ENCODE measurements at places on chromosomes 12 and 14.

GRCh38 chr12:102618197-102618877 is 138.0 kb upstream of the IGF1 start:
- no peak for DNase-seq

DNA sequence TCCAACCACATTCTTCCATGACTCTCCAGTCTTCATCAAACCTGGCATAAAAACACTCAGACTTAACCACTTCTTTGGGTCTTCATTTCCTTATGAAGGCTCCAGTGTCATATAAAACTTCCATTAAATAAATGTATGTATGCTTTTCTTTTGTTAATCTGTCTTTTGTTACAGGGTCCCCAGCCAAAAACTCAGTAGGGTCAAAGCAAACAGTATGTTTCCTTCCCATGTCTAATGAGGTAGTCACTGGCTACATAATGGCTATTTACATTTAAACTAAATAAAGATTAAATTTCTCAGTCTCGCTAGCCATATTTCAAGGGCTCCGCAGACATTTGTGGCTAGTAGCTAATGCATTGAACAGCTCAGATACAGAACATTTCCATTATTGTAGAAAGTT is 40.1 kb upstream of the STAB2 start:
- DNase-seq, result no peak

- DNase-seq, result no peak
These were observed 173.0 kb upstream of the G2E3 start for GRCh38 chr14:30385925-30386324.

DNA sequence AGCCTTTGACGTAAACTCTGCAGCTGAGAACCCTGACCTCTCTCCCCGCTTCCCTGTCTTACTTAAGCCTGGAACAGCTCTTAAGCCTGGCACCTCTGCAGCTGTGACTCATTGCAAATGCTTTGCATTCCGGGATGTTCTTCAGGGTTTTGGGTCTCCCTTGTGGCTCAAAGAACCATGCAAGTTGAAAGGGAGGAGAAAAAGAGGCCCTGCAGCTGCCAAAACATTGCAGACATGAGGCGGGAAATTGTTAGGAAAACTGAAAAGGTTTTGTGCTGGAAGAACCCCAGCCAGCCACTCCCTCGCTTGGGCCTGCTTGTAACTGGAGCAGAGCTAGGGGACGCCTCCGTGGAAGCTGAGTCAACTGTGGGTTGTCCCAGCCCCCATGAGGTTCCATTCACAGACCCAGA is 60.2 kb upstream of the FERMT2 start:
- DNase-seq, result no peak

- no peak for DNase-seq
These were observed 341.1 kb downstream of the BTG1 start for GRCh38 chr12:91804533-91804932.

- DNase-seq, result no peak
These were observed 470.2 kb upstream of the LMO3 start for GRCh38 chr12:17076028-17076744.

DNA sequence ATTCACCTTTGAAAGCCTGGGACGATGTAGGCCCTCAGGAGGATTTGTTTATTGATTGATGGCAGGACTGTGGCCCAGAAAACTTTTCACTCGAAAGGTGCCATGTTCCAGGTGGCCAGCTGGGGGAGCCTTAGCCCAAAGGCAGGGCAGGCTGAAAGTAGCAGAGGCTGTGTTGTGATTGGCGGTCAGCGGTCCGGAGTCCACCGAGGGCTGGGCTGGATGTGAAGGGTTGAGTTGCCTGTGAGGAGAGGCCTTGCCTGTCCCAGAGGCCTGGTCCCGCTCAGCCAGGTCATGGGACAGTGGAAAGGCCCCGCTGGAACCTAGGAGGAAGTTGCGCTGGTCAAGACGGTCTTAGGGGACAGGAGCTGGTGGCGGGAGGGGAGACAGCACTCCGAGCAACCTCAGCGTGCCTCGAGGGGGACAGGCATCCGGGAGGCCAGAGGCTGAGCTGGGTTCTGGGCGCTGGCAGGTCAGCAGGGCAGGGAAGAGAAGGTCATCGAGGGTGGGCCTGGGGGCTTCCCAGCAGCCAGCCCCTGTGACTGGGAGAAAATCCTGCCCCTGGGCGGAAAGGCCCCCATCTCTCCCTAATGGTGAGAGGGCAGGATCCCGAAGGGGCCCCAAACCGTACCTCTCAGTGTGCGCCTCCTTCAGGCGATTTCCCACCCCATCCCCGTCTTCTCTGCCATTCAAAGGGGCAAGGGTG is 26.3 kb downstream of the CMA1 start:
- DNase-seq, result peak; percentile 71

DNA sequence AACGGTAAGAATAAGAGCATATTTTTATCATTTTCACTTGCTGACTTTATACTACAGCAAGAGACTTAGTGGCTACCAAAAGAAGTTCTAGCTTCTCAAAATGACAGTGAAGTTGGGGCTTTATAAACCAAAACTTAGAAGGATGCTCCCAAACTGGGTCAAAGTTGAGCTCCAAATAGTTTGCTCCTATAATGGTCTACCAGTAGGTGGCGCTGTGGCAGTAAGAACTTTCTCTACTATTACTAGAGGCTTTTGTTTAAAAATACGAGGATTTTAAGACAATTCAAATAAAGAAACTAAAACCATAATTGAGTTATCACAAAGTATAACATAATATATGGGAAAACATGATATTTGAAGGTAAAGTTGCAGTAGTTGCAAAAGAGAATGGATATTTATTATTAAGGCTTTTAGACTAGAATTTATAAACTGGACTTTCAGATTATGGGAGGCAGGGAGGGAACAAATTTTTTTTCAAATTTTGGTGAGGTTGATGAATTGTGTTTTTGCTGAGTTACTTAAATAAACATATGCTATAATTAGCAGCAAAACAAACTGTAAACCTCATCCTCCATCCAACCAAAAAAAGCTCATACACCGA is 75.0 kb downstream of the TGFB3 start:
- peak; percentile 72 for DNase-seq

GRCh38 chr14:102430212-102430908 is 67.6 kb downstream of the TECPR2 start:
- DNase-seq, result no peak

DNA sequence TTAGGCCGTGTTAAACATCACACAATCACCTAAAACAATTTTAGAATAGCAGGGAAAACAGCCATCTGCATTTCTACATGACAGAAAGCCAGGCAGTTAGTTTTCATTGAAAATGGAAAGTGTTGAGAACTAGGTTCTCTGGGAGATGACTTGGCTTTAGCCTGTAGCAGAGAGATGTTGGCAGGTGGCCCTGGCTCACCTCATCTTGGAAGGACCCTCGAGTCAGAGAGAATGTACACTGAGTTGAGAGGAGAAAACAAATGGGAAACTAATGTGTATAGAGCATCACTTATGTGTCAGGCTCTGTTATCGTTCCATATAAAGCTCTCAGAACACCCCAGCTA is 51.9 kb downstream of the SUSD6 start:
- DNase-seq, result no peak

GRCh38 chr12:16271062-16271461 is 6.4 kb downstream of the SLC15A5 start:
- no peak for DNase-seq

DNA sequence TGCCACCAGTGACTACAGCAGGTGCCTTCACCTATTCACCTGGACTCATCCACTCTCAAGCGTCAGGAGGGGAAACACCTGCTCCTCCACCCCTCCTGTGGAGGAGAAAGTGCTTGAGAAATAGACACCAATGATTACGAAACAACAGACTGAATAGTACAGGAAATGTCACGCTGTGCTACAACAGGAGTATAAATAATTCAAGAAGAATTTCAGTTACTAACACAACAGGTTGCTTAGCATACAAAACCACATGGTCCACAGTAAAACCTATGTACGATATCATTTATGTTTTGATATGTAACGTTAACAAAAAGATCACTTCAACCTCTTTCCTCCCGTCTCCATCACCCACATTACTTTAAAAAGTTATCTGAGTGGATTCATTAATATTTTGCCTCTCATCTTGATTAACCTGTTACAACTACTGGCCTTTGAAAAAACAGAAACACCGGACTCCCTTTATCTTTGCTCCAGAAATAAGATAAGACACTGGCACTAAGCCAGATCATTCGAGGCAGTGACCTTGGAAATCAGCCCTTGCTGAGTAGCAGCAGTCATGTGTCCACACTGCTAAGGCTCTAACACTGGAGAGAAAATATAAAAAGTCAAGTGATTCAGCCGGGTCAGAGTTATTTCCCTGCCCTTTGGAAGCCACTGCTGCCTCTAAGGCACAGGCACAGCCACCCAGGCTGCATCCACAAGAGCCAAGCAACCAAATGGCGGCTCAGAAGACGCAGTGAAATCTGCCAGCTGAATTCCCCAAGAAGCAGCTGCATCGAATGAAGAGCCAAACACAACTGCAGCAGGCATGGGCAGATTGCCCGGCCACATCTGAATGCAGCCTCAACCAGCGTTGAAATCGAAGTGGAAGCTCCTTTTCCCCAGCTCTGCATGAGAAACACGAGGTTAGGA is 40.9 kb downstream of the NT5DC3 start:
- no peak for DNase-seq

DNA sequence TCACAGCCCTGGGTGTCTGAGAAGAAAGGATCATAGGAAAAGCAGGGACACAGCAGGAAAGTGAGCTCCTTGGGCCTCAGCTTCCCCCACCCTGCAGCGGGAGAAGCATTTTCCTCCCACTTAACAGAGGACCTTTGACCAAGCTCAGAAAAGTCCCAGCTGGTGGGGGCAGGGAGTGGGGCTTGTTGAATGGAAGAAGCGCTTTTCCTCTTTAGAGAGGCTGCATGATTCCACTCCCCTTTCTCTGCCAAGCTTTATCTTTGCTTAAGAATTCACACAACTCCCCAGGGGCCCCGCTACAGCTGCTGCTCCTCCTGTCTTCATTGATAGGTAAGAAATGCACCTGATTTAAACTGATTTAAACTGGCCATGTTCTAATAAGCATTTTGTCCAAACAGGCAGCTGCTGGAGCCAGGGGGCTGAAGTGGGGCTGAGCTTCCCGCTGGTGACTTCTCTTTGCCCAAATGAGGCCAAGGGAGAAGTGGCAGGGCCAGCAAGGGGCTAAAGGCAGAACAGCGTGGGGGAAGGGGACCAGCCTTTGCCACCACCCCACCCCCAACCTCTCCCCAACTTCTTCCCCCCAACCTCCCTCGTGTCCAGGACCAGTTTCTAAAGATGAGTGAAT is 1.7 kb upstream of the PAPLN start:
- no peak for DNase-seq

Measured in endothelial cell (in vitro differentiated cells).